ENCODE measurements at places on chromosomes 6 and 20. TPM values are rescaled to one million over a fixed set of nuclear protein-coding genes. Genes with fewer than 3 reads are reported as not detected.

Gene LSM14B
- 45.1 TPM for total RNA-seq

Gene FABP7
- not detected for total RNA-seq

Gene TFAP2A
- not detected for total RNA-seq

Gene TGM6
- total RNA-seq: not detected

Gene BCLAF1
- total RNA-seq: 70.8 TPM

Gene CDH4
- 0.28 TPM for total RNA-seq

Gene SNAP25
- 0.77 TPM for total RNA-seq

Gene RNF217
- total RNA-seq: 21.1 TPM

Gene TP53TG5
- total RNA-seq: not detected

Gene SLC44A4
- total RNA-seq: not detected

Gene HMGA1
- 40.9 TPM for total RNA-seq

Gene IP6K3
- under 0.01 TPM for total RNA-seq

Gene KCNQ5
- 5.1 TPM for total RNA-seq

Gene TCFL5
- 18.6 TPM for total RNA-seq

Gene BEND3
- 2.5 TPM for total RNA-seq

Gene HLA-DPA1
- total RNA-seq: 1.9 TPM

Gene LY6G6F
- not detected for total RNA-seq

Gene MARCKS
- total RNA-seq: 119 TPM

Gene LY6G6C
- under 0.01 TPM for total RNA-seq

Gene SLC26A8
- not detected for total RNA-seq

Gene HLA-A
- 680 TPM for total RNA-seq

Gene NEU1
- 93.9 TPM for total RNA-seq

Gene TCF15
- not detected for total RNA-seq

Gene SLC32A1
- total RNA-seq: under 0.01 TPM

Gene CARMIL1
- 15.3 TPM for total RNA-seq

Gene NMBR
- 0.28 TPM for total RNA-seq

Gene SLC2A10
- total RNA-seq: 32.2 TPM

Gene PRPH2
- 0.58 TPM for total RNA-seq

Gene SNTA1
- total RNA-seq: 14.4 TPM

Gene TMC2
- total RNA-seq: not detected

Gene LY6G5C
- 1.7 TPM for total RNA-seq

Gene SLC17A4
- total RNA-seq: not detected

Gene F13A1
- total RNA-seq: not detected

Gene SFT2D1
- 84.2 TPM for total RNA-seq

Gene CCDC170
- total RNA-seq: 0.56 TPM
